ENCODE measurements at places on chromosomes 6 and 20.
A peak's percentile ranks its signal among the peaks of the same experiment; 100 is the strongest.

- DNase-seq, result no peak
These were observed 111.2 kb downstream of the CDK19 start for GRCh38 chr6:110703906-110704594.

- DNase-seq, result no peak
These were observed 159.9 kb upstream of the PCSK2 start for GRCh38 chr20:17066902-17067301.

GRCh38 chr6:62714112-62714511 is 428.1 kb upstream of the KHDRBS2 start:
- no peak for DNase-seq

DNA sequence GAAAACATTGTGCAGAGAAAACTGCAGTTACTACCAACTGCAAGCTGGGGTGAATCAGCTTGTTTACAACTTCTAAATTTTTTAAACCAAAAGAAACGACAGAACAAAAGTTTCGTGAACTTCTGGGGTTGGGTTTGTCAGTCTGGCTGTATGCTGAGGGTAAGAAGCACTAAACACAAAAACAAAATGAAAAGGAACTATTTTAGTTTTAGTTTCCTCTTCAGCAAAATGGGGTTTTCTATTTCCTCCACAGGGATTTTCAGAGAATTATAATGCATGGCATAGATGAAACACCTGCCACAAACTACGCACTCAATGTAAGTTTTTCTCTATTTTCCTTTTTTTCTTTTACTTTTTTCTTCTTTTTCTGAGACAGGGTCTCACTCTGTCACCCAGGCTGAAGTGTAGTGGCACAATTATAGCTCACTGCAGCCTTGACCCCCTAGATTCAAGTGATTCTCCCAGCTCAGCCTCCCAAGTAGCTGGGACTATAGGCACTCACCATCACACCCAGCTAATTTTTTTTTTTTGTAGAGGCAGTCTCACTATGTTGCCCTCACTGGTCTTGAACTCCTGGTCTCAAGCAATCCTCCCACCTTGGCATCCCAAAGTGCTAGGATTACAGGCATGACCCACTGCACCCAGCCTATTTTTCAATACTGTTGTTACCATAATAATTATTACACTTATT is 40.6 kb downstream of the CGA start:
- DNase-seq, result no peak

DNA sequence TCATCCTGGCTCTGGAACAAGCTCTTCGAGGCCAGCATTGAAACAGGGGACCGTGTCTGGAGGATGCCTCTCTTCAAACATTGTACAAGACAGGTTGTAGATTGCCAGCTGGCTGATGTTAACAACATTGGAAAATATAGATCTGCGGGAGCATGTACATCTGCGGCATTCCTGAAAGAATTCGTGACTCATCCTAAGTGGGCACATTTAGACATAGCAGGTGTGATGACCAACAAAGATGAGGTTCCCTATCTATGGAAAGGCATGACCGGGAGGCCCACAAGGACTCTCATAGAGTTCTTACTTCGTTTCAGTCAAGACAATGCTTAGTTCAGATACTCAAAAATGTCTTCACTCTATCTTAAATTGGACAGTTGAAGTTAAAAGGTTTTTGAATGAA is 3.6 kb upstream of the CDKN1A start:
- DNase-seq, result no peak

DNA sequence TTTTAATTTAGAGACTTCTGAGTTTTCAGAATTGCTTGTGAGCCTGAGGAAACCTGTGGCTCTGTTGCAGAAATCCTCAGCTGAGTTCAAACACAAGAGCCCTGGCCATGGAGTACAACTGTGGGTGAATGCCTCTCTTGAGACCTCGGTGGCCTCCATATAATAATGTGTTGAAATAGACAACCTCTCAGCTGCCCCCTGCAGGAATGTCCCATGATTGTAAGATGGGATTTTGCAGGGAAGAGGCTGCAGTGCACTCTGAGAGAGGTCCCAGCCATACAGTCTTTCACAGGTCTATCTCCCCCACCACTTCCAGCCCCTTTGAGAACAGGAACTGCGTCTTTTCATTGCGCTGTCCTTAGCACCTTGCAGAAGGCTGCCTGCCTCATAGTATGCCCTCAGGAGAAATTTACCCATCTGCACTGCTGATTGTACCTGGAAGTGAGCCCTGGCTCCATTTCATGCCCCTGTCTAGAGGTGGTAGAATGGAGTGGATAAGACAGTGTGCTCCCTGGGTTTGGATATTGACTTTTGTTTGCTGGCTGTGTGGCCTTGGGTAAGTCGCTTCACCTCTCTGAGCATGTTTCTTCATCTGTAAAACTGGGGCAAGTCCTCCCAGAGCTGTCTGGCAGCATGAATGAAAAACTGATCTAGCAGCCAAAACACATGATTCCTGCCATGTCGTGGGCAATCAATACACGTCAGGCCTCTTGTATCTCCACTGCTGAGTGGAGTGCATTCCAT is 16.8 kb upstream of the CDH22 start:
- no peak for DNase-seq

- DNase-seq, result no peak
These were observed 156.1 kb downstream of the MRPL14 start for GRCh38 chr6:43970913-43971775.

DNA sequence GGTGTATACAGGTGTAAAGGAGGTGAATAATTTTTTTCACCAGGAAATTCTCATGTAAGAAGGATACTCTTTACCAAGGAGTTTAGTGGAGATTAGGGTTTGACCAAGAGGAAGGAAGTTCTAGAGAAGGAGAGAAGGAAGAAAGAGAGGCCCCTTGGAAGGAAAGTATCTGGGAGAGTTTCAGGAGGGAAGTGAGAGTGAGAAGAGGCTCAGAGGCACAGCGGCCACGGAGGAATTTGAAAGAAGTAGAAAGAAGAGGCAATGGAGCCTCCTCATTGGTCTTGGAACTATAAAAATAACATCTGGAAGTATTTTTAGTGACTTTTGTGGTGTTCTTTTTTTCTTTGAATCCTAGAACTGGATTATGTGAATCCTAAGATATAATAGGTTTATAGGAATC is 50.8 kb upstream of the MCUR1 start:
- DNase-seq, result peak; percentile 11

GRCh38 chr6:24935366-24936152 is at the start of gene RIPOR2:
TSS of gene RIPOR2 (minus strand) at chr6:24935960. CDS start at chr6:24935898, 62 bp downstream.
- DNase-seq, result no peak

DNA sequence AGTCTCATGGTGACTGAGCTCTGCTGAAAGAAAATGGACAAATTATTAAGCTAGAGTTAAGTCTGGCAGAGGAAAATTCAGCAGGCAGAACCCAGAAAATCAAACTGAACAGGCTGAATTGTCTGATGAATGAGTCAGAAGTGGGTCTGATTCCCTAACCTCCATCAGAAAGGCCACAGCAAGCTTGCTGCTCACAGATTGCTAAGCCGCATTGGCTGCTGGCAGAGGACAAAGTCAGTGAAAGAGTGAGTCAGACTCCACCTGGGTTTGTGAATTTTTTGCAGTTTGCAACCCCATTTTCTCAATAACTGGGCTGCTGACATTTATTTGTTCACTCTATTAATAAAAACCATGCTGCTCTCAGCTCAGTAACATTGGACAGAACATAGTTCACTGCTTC is 191.3 kb downstream of the EPM2A start:
- DNase-seq, result no peak

GRCh38 chr6:82015043-82015442 is 232.5 kb downstream of the IBTK start:
- no peak for DNase-seq

- no peak for DNase-seq
These were observed 51.5 kb downstream of the SLC23A2 start for GRCh38 chr20:4949833-4950178.

All from right atrium auricular region (tissue), 2 donors.